Epithelial cell of proximal tubule (primary cell): ENCODE measurements at places on chromosomes 13 and 19. TPM values are rescaled to one million over a fixed set of nuclear protein-coding genes. Genes with fewer than 3 reads are reported as not detected.

DLEU7 gene
- not detected in 2 replicates for total RNA-seq

ZNF552 gene
- total RNA-seq = 7.0 and 8.9 TPM in 2 replicates

SLC8A2 gene
- total RNA-seq = not detected in 2 replicates

ZNF836 gene
- 3.0 and 6.8 TPM in 2 replicates for total RNA-seq

CD33 gene
- total RNA-seq = not detected in 2 replicates

ZNF667 gene
- 3.0 and 6.1 TPM in 2 replicates for total RNA-seq

HTR2A gene
- not detected in 2 replicates for total RNA-seq

R3HDM4 gene
- total RNA-seq = 49.8 and 60.0 TPM in 2 replicates

EBI3 gene
- total RNA-seq = 1.7 TPM in 1 of 2 replicates, not detected in the other
